ENCODE measurements at places on chromosomes 12 and 14.

DNA sequence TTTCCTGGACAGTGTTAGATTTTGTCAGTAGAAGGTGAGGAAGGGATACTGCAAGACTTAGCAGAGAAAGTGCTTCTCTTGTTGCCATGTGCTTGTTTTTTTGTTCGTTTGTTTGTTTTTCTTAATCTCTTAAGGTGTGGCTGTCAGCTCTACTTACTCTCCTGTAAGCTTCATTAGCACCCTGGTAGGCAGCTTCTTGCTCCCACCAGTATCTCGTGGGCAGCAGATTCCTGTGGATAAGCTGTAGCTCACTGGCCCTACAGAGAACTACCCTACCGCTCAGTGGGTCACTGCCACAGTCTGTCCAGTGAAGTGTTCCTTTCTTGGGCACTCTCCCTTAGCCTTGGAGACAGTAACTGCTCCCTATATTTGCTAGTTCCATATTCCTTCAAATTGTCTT, 30.1 kb downstream of the VRK1 start:
- peak; percentile 22 for DNase-seq

- no peak for DNase-seq
These were observed 31.0 kb upstream of the GRIP1 start for GRCh38 chr12:66709893-66710292.

- DNase-seq, result peak; percentile 43
These were observed at the start of gene PLEKHA5 for GRCh38 chr12:19129486-19130223. Gene PLEKHA5, plus strand, starts transcription at chr12:19129733. Its CDS starts 67 bp downstream, at chr12:19129800.

DNA sequence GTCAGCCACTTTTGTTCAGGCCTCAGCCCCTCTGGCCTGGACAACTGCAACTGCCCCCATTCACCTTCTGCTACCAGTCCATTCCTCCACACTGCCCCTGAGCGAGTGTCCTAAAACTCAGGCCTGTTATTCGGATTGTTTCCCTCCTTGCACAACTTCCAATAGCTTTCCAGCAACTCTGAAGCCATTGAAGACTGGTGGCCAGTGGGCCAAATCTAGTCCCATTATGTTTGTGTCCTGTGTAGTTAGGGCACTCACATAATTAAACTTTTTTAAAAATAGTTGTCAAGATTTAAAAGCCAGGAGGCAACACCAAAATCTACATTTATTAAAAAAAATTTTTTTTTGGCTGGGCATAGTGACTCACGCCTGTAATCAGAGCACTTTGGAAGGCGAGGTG, 17.8 kb upstream of the FIGNL2 start:
- DNase-seq, result no peak

GRCh38 chr14:89242652-89243279, 174.3 kb downstream of the FOXN3 start:
- no peak for DNase-seq

DNA sequence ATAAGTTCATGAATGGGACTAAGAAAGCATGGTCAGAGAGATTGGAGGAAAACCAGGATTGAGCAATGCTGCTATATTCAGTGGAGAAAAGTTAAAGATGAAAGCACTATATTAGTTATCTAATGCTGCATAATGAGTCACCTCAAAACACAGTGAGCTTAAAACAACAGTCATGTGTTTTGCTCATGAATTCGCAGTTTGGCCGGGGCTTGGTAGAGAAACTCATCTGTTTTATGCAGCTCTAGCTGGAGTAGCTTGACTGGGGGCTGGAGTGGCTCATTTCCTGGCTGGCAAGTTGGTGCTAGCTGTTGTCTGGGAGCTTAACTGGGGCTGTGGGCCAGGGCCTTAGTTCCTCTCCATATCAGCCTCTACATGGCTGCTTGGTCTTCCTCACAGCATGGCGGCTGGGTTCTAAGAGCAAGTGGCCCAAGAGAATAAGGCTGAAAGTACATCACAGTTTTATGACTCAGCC, 90.1 kb downstream of the ADCK1 start:
- no peak for DNase-seq

- no peak for DNase-seq
These were observed 298.8 kb upstream of the TBX3 start for GRCh38 chr12:114982760-114983159.

GRCh38 chr12:62781136-62781880, 153.6 kb downstream of the PPM1H start:
- no peak for DNase-seq

DNA sequence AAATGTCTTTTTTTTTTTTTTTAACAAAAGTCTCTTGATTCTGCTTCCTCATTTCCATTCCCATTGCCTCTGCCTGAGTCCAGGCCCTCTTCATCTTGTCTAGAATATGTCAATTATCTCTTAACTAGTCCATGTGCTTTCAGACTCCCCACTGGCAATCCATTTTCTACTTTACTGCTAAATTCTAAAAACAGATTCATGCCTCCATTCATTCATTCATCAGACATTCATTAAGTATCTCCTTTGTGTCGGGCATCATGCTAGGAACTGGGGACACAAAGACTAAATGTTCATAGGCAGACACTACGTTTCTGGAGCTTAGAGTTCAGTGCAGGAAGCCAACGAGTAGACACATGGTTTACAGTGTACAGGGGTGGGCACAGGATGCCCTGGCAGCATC, 9.6 kb upstream of the NEDD1 start:
- DNase-seq, result no peak

GRCh38 chr12:12531194-12531593, 31.5 kb downstream of the DUSP16 start:
- no peak for DNase-seq

DNA sequence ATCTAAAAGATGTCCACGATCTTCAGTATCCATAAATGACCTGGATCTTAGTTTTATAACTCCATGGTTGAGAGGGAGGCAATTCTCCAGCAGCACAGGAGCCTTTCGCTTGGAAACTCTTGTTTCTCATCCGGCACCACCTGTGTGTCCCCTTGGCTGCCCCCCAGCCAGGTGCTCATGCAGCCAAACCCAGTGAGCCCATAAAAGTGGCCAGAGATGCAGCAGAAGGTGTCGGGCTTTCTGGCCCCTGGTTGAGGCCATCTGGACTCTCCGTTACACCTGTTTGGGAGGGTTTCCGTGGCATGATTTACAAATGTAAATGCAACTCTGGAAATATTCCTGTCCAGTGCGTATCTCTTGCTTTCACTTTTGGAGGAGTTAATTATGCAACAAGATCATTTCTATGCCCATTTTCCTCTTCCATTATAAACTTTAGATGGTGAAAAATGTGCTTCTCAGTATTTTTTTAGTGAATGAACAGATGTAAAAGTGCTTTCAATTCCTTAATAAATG, 291.1 kb downstream of the DIO2 start:
- no peak for DNase-seq

DNA sequence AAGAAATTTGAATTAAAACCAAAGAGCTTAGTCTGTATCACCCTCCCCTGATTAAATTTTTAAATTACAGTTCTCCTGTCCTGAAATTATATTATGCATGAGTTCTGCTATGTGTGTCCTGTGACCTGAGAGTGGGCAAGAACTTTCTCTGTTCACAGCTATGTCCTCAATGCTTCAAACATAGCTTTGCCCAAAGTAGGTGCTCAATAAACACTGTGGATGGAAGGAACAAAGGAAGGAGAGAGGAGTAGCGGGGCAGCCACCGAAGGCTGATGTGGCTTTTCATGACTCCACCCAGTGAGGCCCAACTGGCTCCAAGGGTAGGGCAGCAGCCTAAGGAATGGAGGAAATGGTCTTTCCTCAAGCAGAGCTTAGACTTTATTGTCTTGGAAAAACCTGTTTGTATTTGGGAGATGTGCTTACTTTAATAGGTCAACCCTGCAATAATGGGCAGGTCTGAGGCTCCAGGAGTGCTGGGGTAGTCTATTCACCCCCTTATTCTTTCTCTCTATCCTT, 7.6 kb upstream of the MARK3 start:
- no peak for DNase-seq

- DNase-seq, result no peak
These were observed 55.5 kb upstream of the LDHB start for GRCh38 chr12:21713133-21713532.

All from COR-L47 (cell line).